ENCODE measurements at places on chromosomes 16 and 17.

GRCh38 chr16:65386672-65387071 is 264.8 kb upstream of the CDH11 start:
- DNase-seq: no peak

- no peak for DNase-seq
Measured at GRCh38 chr16:46808997-46809396, 22.0 kb downstream of the C16orf87 start.

DNA sequence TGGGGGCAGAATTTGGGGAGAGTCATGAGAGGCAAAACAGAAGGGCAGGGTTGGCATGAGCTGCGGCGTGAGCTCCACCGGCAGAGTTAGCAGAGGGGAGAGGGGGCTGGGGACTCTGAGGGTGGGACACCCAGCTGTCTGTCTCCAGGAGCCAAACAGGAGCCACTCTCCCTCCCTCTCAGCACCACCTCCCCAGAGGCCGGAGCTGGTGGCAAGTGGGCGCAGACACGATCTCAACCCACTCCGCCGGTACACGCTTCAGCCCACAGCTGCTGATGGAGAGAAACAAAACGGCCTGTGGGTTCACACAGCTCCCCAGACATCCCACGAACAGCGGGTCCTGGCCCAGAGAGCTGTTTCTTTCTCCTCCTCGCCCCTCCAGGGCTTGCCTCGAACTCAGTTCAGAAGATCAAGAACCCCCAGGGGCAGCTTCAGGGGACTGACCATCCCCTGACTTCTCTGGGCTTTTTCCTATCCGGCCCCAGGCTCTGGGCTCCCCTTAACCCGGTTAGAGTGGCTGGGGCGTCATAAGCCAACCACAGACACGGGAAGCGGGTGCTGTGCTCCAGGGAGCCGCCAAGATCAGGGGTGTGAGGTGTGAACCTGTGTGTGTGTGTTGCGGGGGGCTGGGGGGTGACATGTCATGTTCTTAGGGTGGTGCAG is 7.6 kb downstream of the RHBDF2 start:
- DNase-seq: no peak

DNA sequence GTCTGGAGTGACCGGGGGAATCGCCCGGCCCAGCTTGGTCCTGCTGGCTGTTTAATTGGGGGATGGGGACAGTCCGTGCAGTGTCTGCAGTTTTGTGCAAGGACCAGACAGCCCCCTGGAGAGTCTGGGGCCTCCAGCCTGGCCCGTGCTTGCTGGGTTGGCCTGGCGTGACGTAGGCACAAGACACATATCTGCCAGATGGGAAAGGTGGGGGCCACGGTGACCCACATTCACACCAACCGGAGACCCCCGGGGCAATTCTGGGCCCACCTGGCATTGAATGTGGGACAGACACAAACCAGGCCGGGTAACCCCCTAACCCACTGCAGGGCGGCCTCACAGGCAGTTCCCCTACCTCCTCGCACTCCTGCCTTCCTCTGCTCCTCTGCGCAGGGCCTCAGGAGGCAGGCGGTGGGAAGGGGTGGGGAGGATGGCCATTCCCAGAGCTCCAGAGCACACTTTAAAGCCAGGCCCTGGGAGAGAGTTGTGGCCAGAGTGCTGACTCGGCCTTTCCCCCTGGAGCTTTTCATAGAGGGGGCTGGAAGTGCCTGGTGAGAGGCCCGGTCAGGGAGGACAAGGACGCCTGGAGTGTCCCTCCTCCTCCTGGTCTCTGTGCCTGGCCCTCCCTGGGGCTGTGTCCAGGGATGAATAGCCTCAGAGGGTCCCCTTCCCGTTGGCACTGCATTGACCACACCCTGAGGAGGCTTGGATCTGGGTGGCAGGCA is 1.5 kb downstream of the MRC2 start:
- no peak for DNase-seq

DNA sequence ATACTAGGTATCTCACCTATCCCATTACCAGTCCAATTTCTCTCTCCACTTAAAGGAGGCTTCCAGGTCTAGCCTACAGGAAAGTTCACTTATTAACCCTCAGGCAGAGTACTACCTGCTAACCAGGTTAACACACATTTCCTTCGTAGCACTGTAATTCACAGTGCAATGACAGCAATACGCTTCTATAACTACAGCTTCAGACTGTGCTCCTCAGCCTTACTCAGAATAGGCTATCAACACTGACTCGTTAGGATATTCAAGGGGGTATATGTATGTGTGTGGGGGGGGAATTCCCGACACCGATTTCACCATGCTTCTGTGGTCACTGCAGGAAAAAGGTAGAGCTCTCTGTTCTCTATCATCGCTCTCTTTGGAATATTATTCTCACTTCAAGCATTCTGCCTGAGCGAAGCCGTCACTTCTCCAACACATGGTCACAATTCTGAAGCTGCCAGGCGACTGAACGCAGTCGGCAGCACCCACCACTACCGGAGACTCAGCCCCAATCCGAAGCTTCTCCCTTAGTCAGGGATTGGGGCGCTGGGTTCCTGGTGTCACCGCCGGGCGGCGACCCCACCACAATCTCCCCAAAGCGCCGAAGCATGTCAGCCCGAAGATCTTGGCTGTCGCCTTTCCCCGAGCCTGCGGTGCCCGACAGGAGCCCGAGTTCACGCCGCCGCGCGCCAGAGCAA is 618 bp downstream of the GGA3 start:
- no peak for DNase-seq

GRCh38 chr16:56874800-56875199 is 9.8 kb downstream of the SLC12A3 start:
- DNase-seq: no peak

- no peak for DNase-seq
Measured at GRCh38 chr17:10435096-10435495, 13.3 kb upstream of the MYH8 start.

DNA sequence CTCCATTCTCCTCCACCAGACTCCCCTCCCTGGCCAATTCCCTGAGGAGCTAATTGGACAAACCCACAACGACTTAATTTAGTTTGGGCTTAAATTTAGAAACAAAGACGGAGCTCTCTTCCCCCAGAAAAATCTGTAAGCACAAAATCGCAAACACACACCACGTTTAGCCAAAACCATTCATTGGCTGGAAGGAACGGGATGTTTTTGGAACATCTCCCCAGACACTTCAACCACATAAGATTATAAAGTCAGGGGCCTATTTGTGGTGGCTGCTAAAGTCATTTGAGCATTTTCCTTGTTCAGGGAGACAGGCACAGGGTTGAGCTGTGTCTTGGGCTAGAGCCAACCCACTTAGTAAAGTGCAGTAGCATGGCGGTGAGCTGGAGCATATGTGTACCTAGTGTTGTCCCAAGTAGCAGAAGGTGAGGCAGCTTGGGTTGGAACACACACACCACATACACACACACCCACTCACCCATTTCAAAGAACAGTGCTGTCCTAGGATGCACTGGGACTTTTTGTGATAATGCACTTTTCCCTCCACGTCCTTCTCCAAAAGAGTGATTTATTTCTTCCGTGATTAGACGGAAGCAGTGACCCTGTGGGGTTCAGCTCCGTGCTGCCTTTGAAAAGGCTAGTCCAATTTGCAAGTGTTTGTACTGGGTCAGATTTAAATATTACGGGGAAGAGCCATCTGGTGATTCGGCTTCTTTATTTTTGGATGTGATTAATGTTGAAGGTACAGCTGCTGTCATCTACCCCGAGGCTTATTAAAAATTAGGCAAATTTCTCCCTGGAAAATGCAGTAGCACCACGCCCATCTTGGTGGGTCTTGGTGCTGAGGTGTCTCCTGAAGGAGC is 32.2 kb downstream of the ELAC2 start:
- no peak for DNase-seq

DNA sequence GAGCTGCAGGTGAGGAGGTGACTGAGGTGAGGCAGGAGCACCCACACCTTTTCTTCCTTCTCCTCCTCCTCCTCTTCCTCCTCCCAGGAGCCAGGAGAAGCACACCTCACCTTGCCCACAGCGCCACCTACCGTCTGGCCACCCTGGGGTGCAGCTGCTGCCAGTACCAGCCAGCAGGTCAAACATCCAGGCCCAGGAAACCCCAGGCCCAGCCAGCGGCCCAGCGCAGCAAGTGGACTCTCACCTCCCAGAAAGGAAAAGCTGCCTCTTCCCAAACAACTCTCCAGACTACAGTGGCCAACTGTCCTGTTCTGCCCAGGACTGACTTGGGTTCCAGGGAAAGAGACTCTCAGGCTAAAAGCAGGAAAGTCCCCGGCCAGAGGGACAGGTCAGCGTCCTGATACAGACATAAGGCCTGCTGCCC is 22.7 kb downstream of the PEMT start:
- DNase-seq: no peak

DNA sequence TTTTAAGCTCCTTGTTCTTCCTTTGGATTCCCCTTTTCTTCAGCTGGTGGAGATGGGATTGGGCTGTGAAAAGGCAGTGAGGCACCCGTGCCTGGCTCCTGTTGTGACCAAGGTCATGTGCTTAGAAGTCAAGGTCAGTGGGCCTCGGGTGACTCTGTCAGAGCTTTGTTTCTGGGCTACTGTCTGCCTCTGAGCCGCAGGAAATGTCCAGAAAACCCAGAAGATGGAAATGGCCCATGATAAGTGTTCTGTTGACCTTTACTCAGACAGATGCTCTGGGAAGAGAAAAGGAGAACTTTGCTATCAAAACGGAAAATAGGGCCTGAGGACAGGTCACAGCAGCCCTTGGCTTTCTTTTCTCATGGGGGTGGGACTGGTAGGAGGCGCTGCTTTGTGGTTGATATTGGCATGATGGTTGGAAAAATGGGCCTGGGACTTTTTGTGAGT is 2.9 kb downstream of the ABCC1 start:
- no peak for DNase-seq

- DNase-seq: no peak
Measured at GRCh38 chr17:7363311-7363710, 8.4 kb downstream of the TMEM95 start.

DNA sequence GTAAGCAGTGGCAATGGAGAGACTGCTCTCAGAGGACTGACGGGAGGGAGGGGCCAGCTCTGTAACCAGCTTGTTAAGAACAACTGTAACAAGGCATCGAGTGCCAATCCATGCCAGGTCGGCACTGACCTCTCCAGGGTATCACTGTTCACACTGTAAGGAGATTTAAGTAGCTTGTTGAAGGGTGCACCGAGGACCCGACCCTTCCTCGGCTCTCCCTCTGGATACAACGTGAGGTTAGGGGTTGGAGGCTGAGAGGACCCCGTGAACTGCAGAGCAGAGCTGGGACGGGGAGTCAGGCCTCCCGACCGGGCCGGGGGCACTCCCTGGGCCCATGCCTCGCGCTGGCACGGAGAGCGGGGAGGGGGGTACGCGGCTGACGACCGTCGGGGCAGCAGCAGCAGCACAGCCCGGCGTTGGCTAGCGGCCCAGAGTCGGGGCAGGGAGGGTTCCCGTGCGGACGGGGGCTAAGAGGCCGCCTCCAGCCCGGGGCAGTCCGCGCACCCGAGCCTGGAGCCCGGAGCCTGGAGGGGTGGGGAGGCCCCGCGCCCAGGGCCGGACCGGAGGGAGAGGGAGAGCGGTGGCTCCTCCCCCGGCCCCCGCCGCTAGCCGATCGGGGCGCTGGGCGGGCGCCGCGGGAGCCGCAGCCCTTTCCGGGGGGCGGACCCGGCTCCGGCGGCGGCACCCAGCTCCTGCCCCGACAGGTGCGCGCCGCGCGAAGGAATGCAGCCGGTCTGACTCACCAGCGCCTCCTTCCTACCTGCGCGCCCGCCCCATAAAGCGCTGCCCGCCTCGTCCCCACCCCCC is at the start of gene ITGB4:
TSS of gene ITGB4 (plus strand) at position 804 of the 807 bp plus-strand sequence. CDS start 3,245 bp downstream, outside the sequence.
- DNase-seq: peak; percentile 27

GRCh38 chr17:70994194-70994593 is 824.9 kb downstream of the KCNJ2 start:
- DNase-seq: no peak

DNA sequence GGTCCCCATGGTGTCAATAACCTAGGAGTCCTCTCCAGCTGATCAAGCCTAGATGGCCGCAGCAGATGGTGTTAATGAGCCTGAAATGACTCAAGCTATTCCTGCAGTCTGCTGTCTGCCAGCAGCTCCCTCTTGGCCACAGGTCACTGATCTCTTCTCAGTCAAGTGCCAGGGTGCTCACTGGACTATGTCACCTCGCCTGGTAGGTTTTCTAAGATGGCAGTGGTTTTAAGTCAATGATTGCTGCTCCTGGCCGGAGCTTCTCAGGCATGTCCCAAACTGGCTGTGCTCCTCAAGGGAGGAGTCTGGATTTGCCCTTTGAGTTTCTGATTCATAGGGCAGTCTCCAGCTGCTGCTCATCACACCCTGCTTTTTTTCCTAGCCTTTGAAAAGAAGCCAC is 58.6 kb upstream of the SHISA6 start:
- no peak for DNase-seq

GRCh38 chr17:68328676-68329075 is 37.4 kb downstream of the ARSG start:
- no peak for DNase-seq

DNA sequence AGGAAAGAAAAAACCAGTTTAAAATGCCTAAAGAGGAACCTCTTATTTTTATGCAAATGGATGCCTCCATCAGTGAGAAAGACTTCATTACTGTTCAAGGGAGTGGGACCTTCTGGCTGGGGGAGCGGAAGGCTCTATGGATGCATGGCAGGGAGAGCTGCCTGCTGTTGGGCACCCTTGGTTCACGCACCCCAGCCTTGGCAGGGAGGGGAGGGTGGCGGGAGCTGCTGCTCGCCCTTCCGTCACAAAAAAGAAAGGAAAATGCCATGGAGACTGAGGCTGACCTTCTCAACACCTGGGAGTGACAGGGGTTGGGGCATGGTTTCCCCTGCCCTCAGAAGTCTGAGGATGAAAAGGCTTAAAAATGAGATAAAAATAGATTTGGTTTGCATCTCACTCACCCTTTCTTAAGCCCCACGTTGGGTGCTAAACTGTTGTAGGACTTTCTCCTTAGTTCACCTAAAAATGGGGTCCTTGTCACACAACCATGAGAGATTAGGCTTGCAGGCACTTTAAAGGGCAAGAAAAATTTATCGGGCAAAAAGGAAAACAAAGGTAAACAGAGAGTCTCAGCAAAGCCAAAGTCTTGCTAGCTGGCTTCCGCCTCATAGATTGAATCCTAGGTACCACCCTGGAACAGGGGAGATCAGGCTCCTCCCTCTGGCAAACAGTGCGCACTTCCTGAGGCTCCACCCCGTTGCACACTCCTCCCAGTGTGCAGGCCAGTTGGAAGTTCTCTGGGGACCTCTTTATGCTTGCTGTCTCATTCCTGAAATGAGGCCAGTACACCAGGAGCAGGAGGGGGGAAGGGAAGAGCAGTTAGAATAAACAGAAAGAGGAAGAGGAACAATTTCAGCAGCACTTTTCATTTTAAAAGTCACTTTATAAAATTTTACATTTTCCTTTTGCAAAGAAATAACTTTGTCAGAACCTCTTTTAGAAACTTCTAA is 31.6 kb downstream of the PHKB start:
- peak; percentile 17 for DNase-seq

- no peak for DNase-seq
Measured at GRCh38 chr17:72901083-72901482, 191.4 kb downstream of the SLC39A11 start.

GRCh38 chr16:20380782-20381181 is 23.8 kb downstream of the PDILT start:
- no peak for DNase-seq

GRCh38 chr17:1076299-1076981 is 79.5 kb downstream of the TIMM22 start:
- no peak for DNase-seq

- DNase-seq: no peak
Measured at GRCh38 chr16:48479329-48479728, 94.1 kb upstream of the SIAH1 start.

GRCh38 chr17:47934856-47935255 is 6.5 kb upstream of the PNPO start:
- DNase-seq: no peak
